Stimulated activated naive CD8-positive, alpha-beta T cell treated with anti-CD3 and anti-CD28 coated beads, Interleukin-15, amount 100 ng/mL, for 72 hours (primary cell): ENCODE measurements at places on chromosomes 2 and 18.

GRCh38 chr18:67072791-67073190 is 443.7 kb downstream of the DSEL start:
- DNase-seq = no peak

GRCh38 chr18:37514953-37515352 is 50.6 kb downstream of the CELF4 start:
- DNase-seq = no peak

- DNase-seq = no peak
Measured at GRCh38 chr18:45617284-45617683, 2.0 kb downstream of the SLC14A2 start.

GRCh38 chr2:172299741-172300140 is 127.6 kb upstream of the ITGA6 start:
- DNase-seq = no peak

- DNase-seq = no peak
Measured at GRCh38 chr2:235054475-235054874, 102.7 kb downstream of the SH3BP4 start.

DNA sequence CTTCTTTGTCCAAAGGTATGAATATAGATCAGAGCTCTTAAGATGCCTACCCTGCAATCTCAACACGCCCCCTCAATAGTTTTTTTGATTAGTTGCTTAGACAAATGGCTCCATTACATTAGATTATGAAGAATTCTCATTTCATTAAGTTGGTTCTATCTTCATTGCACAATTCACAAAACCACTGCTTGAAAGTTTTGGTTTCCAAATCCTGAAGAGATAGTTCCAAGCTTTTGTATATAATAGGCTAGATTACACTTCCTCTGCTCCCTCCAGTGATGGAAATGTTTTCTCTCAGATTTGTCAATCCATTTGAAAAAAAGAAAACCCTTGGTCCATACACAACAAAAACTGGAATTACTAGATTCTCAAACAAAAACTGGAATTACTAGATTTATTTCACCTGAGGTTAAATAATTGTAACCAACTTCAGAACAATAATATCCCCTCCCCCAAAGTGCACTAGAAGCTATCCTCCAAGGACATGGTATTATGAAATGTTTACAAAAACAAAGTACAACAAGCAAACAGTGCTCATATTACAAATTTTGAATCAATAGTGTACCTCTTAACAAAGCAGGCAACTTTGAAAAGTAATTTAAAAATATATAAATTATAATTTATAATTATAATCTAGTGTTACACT is 6.8 kb upstream of the TLK1 start:
- no peak for DNase-seq

DNA sequence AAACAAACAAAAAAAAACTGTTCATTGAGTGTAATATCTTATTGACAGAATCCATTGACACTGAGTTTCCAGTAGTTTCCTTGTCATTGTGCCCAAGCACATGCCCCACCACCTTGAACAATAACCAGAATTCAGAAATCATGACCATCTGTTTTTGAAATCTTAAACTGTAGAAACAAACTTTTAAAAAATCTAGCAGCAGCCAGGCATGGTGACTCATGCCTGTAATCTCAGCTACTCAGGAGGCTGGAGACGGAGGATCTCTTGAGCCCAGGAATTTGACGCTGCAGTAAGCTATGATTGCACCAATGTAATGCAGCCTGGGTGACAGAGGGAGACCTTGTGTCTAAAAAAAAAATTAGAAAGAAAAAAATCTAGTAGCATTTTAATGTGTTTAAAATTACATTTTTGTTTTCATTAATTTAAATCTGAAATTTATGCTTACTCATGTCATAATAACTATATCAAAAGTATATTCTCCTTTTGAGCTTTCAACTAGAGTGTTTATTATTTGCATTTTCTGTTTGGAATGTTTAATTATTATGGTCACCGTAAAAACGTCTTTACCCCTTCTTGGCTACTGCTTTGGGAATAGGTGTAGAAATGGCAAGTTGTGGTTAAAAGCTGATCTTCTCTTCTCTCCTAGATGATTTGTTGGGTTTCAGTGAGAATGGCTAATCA is 25.2 kb upstream of the STON1 start:
- DNase-seq = no peak

- DNase-seq = no peak
Measured at GRCh38 chr2:70514612-70515055, 39.0 kb downstream of the TGFA start.

DNA sequence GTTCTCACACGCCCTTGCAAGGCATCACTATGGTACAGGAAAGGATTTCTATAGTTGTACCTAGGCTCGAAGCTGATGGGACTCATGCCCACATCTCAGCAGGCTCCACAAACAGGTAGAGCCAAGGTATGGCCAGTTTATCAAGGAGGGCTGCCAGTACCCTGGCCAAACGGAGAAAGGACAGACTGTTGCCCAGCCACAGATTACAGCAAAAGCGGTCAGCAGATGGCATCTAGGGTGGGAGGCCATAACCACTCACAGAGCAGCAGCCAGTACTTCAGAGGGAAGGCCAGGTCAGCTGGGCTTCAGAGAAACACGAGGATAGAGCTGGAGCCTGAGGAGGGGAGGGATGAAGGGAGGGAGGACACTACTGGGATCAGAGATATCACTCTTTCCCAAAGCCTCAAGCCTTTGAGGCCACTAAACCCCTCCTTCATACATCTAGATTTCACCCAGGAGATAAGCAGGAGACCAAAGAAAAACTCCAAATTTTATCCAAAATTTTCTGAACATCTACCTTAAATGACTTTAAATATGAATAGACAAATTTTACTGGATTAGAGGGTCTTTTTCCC is 904.2 kb upstream of the NXPH2 start:
- no peak for DNase-seq

DNA sequence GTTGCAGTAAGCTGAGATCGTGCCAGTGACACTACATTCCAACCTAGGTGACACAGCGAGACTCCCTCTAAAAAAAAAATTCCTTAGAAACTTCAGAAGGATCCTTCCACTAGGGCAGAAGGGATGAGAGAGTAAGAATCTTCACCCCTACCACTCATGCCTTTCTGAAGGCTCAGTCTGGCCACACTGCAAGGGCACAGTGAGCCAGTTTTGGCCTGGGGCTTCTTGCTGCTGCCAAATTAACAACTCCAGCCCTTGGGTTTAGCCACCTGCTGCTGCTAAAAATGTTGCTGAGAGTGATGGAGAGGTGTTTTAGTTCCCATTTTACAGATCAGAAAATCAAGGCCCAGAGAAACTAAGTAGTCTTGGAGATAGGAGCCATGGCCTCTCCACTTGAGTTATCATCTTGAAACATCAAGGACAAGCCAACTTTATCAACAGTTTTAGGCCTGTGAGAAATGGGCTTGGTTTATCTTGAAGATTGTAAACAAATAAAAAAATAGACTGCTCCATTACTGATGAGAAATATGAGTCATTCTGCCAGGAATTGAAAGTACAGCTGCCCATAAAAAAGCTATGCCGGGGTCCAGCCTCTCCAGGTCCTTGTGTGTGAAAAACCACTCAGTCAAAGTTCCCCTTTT is 31.9 kb upstream of the CASP8 start:
- no peak for DNase-seq

GRCh38 chr2:16119741-16120140 is 179.4 kb downstream of the MYCN start:
- DNase-seq = no peak

DNA sequence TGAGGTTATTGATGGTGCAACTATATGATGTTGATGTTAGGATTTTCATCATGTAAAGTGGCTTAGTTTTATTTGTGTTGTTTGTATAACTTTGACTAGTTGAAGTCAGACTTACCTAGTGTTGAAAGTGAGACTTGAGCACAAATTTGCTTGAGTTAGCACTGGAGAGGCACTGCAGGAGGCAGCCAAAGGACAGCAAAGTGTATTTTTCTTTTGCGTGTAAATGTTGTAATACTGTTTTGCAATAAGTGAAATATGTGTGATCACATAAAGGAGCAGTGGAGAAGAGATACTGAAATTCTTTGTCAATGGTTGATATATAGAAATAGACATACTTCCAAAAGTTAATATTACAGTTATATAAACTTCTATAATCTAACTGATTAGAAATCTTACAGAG is 332.0 kb upstream of the RAB12 start:
- no peak for DNase-seq

- no peak for DNase-seq
Measured at GRCh38 chr2:31066086-31066485, 72.2 kb downstream of the GALNT14 start.
